ENCODE measurements at places on chromosomes 1 and 21. TPM values are rescaled to one million over a fixed set of nuclear protein-coding genes. Genes with fewer than 3 reads are reported as not detected.

Gene ACBD3
- total RNA-seq: 40.0 TPM

Gene GJA4
- not detected for total RNA-seq

Gene NEGR1
- total RNA-seq: 6.7 TPM

Gene SPRR1B
- total RNA-seq: not detected

Gene OR10J1
- not detected for total RNA-seq

Gene OR2T4
- total RNA-seq: not detected

Gene CSRP1
- 168 TPM for total RNA-seq

Gene SPRR2A
- total RNA-seq: not detected

Gene UMODL1
- total RNA-seq: not detected

Gene DCST2
- total RNA-seq: 0.19 TPM

Gene TPM3
- 822 TPM for total RNA-seq

Gene NASP
- total RNA-seq: 182 TPM

Gene S100A8
- not detected for total RNA-seq

Gene FAM131C
- 1.5 TPM for total RNA-seq

Gene LCE2B
- total RNA-seq: not detected

Gene ZSCAN20
- 3.6 TPM for total RNA-seq

Gene NMNAT2
- 6.5 TPM for total RNA-seq

Gene NUCKS1
- total RNA-seq: 103 TPM

Gene PLPPR4
- total RNA-seq: 0.04 TPM

Gene SPRR5
- not detected for total RNA-seq

Gene LIPI
- total RNA-seq: not detected

Gene NBPF10
- total RNA-seq: 1.4 TPM

Gene RBP7
- not detected for total RNA-seq

Gene RNF186
- not detected for total RNA-seq

Gene TTLL10
- total RNA-seq: not detected

Gene SH2D1B
- 3.0 TPM for total RNA-seq

Gene FCGR3B
- total RNA-seq: not detected

Gene TNFRSF1B
- total RNA-seq: 3.6 TPM

Gene TRAF3IP3
- total RNA-seq: not detected

Gene NR1I3
- total RNA-seq: not detected

Gene OR2T34
- not detected for total RNA-seq

Gene GTF2B
- total RNA-seq: 31.7 TPM

Gene PARS2
- 3.8 TPM for total RNA-seq

Gene ARHGEF19
- 8.0 TPM for total RNA-seq

Gene LCE3D
- total RNA-seq: not detected

Gene DEDD
- total RNA-seq: 39.8 TPM

Gene ROR1
- 3.6 TPM for total RNA-seq

Gene CD164L2
- not detected for total RNA-seq

Gene FGR
- total RNA-seq: 0.05 TPM

Gene RGS16
- 11.6 TPM for total RNA-seq

Gene ALG14
- 2.6 TPM for total RNA-seq

Gene MATN1
- 0.45 TPM for total RNA-seq

Gene CCDC24
- 6.9 TPM for total RNA-seq

Gene XKR8
- not detected for total RNA-seq

Gene GUCA2B
- total RNA-seq: not detected

Gene SSX2IP
- 14.9 TPM for total RNA-seq

Gene PTPN22
- 1.7 TPM for total RNA-seq

Gene FAM177B
- total RNA-seq: not detected

Gene AADACL4
- total RNA-seq: not detected

Gene DRAXIN
- total RNA-seq: not detected

Gene SLC37A1
- total RNA-seq: 2.3 TPM

Gene SLAMF9
- 1.8 TPM for total RNA-seq

Gene GPR25
- total RNA-seq: not detected

All from A375 (cell line).